Stromal cell of bone marrow (primary cell): ENCODE measurements at places on chromosomes 5 and 9.
A peak's percentile ranks its signal among the peaks of the same experiment; 100 is the strongest.

GRCh38 chr9:92639124-92639523 lies 30.8 kb downstream of the IPPK start:
- DNase-seq = no peak

- no peak for DNase-seq
Observed at GRCh38 chr9:14277244-14277643, 36.7 kb downstream of the NFIB start.

GRCh38 chr5:128163991-128164390 lies 80.4 kb downstream of the SLC12A2 start:
- DNase-seq = peak; percentile 72

DNA sequence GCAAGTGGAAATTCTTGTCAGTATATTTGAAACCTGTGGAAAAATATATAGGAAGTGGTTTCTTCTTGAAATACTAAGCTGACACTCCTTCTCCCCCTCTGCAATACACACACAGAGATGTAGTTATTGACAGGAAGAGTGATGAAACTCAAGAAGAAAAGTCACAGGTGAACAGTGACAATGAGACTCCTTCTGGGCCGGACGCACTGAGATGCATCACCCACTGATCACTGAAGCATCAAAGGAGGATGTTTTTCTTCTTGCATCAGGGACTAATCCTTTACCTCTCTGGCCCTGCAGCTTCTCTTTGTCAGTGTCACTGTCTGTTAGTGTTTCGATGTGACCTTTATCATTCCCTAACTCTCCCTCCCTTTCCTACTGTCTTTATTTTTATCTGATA lies 1864.2 kb upstream of the C9orf72 start:
- DNase-seq = no peak

- peak; percentile 69 for DNase-seq
Observed at GRCh38 chr5:173395257-173395932, 67.2 kb upstream of the STC2 start.

DNA sequence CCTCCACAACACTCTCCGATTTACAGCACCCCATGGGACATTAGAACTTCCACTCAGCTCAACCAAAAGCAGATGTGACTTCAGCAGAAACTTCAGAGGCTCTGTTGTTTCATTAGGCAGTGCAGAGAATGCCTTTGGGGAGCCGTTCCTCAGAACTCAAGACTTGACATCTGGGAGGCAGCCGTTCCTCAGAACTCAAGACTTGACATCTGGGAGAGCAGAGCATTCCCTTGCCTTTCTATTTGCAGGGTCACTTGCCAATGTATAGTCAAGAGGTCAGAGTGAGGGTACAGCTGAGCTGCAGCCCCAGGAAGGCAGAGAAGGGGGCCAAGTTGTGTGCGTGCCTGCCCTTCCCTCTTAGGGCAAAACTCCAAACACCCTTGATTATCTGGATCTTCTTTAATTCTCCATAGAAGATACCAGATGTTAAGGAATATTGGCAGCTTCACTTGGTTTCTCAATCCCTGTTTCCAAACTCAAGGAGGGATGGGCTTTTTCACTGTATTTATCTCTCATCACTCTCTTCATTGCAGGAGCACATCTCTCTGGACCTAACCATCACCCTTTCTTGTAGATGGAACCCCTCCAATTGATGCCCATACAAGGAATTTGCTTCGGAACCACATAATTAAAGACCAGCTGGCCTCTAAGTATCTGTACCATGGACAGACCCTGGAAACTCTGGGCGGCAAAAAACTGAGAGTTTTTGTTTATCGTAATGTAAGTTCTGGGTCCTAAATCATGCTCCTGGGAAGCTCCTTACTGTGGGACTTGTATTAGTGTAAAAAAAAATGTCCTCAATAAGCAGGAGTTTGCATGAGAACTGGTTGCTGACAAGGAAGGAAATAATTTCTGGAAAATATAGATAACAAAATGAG lies 25.6 kb downstream of the TGFBI start:
- peak; percentile 48 for DNase-seq

DNA sequence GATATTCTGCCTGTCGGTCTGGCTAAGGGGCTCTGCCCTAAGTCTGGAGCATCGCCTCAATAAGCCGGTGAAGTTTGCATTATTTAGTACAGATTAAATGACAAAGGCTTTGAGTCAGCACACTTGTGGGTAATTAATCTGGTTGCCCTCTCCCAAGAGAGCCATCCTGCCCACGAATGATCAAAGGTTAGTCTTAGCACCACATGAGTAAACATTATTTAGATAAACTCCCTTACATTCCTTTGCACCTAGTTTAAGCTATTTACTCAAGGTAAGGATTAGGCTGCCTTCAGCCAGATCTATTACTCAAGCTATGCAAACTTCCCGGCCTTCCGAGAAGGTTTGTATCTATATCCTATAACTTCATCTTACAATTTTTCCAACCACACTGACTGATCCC lies 572.1 kb downstream of the CHSY3 start:
- no peak for DNase-seq

- DNase-seq = no peak
Observed at GRCh38 chr5:34826347-34826746, 12.6 kb upstream of the TTC23L start.

DNA sequence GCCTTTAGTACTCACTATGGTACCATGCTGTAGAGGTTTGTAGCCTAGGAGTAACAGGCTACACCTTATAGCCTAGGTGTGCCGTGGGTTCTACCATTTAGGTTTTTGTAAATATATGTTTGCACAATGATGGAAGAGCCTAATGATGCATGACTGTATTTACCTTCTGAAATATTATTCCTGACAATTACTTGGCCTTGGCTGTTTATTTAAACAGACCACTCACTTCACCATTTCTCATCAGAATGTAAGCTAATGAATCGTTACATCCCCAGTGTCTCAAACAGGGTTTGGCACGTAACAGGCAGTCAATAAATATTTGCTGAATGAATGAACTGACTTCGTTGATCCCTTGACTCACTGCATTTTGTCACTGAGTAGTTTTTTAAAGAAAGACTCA lies 93.1 kb downstream of the MED27 start:
- DNase-seq = no peak

GRCh38 chr5:19616701-19617215 lies 371.2 kb downstream of the CDH18 start:
- DNase-seq = no peak

- no peak for DNase-seq
Observed at GRCh38 chr5:80804332-80804731, 149.5 kb upstream of the DHFR start.

DNA sequence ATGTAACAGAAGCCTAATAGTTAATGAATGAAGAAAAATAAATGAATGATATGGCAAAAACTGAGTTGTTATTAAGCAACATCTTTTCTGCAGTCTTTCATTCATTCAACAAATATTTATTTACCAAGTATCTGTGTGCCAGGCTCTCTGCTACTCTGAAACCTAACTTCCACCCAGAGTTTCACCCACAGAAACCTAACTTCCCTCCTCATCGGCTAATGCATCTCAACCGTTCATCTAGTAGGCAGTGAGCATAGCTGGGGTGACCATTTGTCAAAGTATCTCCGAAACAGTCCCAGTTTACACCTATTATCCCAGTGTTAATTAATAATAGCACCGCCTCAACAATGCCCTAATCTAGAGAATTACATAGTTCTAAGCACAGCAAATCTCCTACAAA lies 1.5 kb downstream of the TTC39B start:
- DNase-seq = no peak

DNA sequence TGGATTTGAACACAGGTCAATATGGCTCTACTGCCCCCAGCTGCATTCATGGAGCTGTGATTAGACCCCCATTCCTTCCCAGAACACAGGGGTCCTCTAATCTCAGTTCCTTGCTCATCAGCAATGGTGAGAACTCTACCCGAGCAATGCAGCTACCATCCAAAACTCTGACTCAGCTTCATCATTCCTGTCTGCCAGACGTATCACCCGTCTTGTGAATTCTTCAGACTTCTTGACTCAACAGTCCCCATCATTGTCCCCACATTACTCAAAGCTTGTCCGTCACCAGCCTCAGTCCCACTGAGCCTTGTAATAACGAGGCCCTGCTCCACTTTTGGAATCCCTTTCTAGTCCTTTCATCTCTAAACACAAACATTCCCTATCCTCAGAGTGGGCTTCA lies 36.3 kb upstream of the STX17 start:
- DNase-seq = no peak

DNA sequence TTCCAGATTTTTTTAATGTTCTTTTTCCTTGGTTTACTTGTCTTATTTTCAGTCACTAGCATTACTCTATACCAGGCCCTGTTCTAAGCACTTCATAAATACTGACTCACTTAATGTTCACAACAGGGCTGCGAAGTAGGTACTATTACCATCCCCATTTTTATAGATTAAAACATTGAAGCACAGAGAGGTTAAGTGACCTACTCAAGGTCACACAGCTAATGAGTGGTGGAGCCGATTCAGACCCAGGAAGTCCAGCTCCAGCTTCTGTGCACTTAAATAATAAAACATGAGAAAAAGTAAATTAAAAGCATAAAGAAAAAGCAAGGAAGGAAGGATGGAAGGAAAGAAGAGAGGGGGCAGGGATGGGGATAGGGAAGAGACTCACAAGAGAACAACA lies 45.3 kb upstream of the DNAH5 start:
- no peak for DNase-seq

- DNase-seq = no peak
Observed at GRCh38 chr9:123369296-123369695, 13.3 kb downstream of the CRB2 start.

DNA sequence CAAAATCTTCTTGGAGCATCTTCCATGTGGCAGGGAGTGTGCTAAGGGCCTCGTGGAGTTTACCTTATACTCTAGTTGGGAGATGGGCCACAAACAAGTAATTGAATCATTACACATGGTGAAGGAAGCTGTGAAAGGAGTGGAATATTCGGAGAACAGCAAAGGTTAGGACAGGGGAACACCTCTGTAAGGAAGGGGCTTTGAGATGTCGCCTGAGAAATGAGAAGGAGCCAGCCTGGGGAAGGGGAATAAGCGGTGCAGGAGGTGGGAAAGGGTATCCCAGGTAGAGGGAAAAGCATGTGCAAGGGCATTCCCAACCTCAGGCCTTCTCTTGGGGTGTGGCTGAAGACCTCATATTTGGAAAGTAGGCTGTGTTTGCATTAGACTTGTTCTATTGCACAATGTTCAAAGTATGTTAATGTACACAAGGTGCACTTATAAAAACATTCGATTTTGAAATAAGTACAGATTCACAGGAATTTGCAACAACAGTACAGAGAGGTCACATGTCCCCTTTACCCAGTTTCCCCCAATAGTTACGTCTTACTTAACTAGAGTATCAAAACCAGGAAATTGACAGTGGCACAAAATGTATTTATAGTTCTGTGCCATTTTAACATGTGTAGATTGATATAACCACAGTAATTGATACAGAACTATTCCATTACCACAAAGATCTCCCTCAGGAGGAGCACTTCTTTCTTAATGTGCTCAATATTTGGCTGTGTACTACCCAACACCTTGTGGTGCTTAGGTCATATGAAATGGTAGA lies 2.4 kb upstream of the STOM start:
- DNase-seq = no peak

DNA sequence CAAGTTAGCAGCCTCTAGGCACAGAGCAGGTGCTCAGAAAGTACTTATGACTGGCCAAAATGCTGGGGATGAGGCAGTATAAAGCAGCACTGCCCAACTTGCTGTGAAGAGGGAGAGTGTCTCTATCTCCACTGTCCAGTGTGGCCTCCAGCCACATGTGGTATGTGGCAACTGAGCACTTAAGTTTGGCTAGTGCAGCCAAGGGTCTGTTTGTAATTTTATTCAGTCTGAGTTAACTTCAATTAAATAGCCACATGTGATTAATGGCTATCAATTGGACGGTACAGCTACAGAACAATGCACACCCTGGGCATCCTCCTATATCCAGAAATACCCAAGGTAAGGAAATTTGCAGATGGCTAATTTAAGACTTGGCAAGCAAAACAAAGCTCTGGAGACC lies 26.9 kb downstream of the ROR2 start:
- no peak for DNase-seq

DNA sequence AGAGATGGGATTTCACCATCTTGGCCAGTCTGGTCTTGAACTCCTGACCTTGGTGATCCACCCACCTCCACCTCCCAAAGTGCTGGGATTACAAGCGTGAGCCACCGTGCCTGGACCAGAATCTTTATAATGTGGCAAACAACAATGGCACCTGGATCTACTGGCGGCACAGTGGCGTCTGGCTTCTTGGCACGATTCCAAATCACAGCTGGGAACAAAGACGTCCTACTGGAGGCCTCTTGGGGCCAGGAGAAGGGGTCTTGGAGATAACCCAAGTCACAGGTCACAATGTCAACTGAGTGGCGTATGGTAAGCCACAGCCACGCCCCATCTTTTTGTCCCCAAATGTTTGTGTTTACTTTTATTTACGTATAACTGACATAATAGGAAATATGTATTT lies 77.8 kb upstream of the RAPGEF1 start:
- no peak for DNase-seq

GRCh38 chr5:86101966-86102365 lies 515.8 kb upstream of the COX7C start:
- no peak for DNase-seq

DNA sequence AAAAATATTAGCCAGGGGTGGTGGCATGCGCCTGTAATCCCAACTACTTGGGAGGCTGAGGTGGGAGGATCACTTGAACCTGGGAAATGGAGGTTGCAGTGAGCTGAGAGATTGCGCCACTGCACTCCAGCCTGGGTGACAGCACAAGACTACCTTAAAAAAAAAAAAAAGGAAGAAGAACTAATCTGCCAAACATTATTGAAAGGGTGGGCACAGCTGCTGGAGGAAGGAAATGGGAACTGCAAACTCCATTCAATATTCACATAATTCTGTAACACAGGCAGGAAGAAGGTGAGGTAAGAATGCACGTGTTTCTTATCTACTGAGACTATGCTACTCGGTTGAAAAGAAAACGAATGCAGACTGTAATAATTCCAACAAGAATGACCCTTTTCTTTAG lies 121.1 kb upstream of the GNA14 start:
- DNase-seq = no peak

DNA sequence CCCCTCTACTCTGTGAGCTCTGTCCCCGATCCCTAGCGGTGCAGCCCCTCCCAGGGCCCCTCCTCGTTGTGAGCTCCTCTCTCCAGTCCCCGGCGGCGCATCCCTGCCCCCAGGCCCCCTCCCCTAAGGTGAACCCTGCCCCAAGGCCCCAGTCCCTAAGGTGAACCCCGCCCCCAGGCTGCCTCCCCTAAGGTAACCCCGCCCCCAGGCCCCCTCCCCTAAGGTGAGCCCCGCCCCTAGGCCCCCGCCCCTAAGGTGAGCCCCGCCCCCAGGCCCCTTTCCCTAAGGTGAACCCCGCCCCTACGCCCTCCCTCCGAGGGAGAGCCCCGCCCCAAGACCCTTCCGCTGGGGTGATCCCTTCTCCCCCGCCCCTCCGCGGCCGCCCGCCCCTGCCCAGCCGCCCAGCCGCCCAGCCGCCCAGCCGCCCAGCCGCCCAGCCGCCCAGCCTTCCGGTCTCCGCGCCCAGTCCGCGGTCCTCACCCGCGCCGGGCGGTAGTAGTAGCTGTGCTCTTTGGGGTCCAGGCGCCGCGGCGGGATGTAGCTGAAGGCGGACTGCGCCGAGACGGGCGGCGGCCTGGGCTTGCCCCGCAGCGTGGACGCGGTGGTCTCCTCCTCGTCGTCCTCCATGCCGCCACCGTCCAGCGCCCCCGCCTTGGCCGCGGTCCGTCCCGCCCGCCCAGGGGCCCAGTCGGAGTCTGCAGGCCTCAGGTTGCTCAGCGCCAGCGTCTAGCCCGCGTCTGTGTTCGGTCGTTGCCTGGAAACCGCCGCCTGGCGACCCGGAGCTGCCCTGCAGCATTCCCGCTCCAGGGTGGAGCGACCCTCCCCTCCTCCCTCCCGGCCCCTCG lies at the start of gene CFAP90:
Gene CFAP90, minus strand, starts transcription at position 739 of the 845 bp plus-strand sequence. Its CDS starts 112 bp downstream, at position 627.
- DNase-seq = no peak

- no peak for DNase-seq
Observed at GRCh38 chr9:87950765-87951488, 23.4 kb downstream of the CDK20 start.
